ENCODE measurements at places on chromosomes 1 and 21.
A peak's percentile ranks its signal among the peaks of the same experiment; 100 is the strongest.

DNA sequence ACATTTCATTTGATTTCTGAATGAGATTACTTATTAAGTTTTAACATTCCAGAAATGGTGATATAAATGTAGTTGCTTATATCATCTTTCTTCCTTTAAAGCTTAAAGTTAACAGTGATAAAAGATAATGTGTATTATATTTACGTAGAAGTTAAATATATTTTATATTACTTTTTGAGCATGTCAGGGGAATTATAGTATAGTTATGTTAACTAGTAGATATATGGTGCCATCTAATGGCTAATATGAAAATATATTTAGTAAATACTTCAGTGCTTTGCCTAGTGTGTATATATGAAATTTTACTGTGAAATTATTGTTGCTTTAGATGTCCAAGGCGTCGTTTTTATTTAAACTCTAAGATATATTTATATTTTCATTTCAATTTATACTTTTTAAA, 51.5 kb downstream of the SYT14 start:
- peak; percentile 17 for DNase-seq

- DNase-seq = no peak
Measured at GRCh38 chr1:31805318-31805717, 10.5 kb downstream of the SPOCD1 start.

DNA sequence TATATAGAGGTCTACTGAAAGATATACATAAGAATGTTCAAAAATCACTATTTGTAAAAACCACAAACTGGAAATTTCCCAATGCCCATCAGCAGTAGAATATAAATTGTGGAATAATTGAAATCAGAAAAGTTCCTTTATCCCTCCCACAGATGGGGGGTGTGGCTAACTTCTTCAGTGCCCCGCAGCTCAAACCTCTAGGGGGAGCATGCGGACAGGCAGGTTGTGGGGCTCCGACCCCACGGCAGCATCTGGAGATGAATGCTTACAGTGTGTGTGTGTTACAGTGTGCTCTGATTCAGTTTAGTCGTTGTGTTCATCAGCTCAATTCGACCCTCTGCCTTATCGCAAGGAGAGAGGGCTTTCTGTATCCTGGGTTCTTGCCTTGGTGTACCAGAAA, 262.1 kb upstream of the LRRC7 start:
- DNase-seq = no peak

GRCh38 chr1:66207484-66207883, 326.5 kb upstream of the SGIP1 start:
- DNase-seq = no peak

- no peak for DNase-seq
Measured at GRCh38 chr1:38817267-38818174, 42.1 kb downstream of the RRAGC start.

- no peak for DNase-seq
Measured at GRCh38 chr21:22885079-22885478, 1886.9 kb downstream of the NCAM2 start.

- DNase-seq = no peak
Measured at GRCh38 chr1:246417152-246417812, 89.8 kb downstream of the SMYD3 start.

DNA sequence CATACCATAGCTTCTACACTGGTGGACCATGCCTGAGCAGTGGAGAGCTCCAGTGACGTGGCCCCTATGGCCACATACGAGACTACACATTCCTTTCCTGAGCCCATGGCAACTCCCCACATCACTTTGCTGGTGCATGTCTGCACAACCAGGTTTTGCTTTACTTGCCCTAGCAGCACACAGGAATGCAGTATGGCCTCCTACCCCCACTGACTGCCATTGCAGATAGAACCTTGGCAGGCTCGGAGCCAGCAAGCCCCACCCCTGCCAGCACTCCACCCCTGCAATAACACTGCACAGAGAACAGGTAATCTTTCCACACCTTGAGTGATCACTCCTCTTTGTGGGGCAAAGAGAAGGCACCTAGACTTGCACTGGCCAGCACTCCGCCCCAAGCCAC, 531.9 kb upstream of the CAMK1G start:
- no peak for DNase-seq

DNA sequence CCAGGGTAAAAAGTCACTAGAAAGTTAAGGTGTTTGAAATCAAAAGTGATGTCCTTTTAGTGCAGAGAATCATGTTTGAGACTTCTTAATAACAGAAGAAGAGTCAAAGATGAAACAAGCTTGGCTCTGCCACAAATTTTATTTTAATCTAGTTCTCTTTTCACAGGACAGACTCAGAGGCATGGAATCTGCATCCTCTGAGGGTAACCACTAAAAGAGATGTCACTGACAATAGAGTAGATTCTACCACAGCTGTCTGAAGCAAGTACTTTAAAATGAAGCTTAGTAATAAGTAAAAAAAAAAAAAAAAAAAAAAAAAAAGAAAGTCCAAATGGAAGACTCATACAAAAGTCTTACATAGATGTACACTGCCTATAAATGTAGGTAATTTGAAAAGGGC, 519.7 kb upstream of the PRMT6 start:
- no peak for DNase-seq

GRCh38 chr1:28370239-28371009, 884 bp downstream of the PHACTR4 start:
- DNase-seq = peak; percentile 63

DNA sequence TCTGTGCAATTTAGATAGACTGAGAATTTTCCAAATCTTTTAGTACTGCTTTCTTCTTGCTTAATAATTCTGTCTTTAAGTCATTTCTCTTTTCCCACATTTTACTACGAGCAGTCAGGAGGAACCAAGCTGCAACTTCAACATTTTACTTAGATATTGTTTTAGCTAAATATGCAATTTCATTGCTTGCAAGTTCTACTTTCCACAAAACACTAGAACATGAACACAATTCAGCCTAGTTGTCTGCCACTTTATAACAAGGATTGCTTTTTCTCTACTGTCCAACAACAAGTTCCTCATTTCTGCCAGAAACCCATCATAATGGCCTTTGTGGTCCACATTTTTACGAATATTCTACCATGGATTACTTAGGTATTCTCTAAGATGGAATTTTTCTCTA, 36.6 kb downstream of the SORT1 start:
- DNase-seq = no peak

- no peak for DNase-seq
Measured at GRCh38 chr1:147534386-147534785, 6.9 kb upstream of the BCL9 start.

- no peak for DNase-seq
Measured at GRCh38 chr1:166282391-166283137, 115.8 kb upstream of the FAM78B start.

DNA sequence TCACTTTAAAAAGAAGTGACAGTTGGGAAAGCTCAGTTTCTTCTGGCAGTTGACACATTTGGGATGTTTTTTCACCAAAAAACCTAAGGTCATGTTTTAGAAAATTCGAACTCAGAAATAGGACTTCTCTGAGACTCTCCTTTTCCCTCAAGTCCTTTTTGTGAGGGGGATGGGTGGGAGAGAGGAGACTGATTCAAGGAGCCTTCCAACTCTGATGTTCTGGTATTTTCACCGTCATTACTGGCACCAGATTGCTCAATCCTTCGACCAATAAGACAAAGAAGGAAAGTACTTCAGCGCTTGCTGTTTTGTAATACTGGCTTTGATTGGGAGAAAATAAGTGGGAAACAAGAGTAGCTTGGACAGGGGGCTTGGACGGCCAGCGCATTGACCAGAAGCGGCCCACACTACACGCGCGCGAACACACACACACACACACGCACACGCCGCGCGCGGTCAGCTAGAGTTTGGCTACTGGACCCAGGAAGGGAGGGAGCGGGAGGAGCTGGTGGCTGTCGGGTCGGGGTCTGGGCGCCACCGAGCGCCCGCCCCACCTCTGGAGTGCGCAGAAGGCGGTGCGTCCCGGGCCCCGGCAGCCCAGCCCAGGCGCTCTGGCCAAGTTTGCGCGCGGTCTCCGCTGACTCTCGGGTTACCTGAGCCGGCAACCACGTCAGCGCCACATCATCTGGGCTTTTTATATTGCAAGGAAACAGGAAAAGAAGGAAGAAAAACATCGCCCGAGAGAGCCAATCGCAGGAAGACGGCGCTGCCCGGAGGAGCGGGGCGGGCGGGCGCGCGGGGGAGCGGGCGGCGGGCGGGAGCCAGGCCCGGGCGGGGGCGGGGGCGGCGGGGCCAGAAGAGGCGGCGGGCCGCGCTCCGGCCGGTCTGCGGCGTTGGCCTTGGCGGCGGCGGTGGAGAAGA, at the start of gene KCNK1:
Gene KCNK1 (plus strand): TSS at position 855 of the 921 bp plus-strand sequence. CDS start 66 bp downstream, at position 921.
- peak; percentile 40 for DNase-seq

- no peak for DNase-seq
Measured at GRCh38 chr1:56414728-56415224, 164.6 kb downstream of the PLPP3 start.

- no peak for DNase-seq
Measured at GRCh38 chr1:86972262-86972661, 57.8 kb downstream of the HS2ST1 start.

DNA sequence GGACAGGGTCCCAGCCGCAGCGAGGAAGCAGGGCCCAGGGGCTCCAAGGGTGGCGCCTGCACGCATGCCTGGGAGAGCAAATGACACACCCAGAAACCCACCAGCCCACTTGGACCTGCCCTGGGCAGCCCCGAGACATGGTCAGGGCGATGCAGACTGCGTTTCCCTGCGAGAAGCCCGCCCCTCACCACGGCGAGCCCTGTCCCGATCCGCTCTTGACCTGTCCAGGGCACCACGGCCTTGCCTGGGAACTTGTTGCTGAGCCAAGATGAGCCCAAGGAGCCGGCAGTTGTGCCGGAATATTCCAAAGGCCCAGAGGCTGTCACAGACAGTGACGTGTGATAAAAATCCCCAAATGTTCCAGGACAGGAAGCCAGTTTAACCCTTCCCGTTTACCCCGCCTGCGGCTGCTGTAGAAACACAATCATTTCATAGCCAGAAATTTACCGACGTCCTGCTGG, 78.1 kb downstream of the SIK1 start:
- DNase-seq = no peak

DNA sequence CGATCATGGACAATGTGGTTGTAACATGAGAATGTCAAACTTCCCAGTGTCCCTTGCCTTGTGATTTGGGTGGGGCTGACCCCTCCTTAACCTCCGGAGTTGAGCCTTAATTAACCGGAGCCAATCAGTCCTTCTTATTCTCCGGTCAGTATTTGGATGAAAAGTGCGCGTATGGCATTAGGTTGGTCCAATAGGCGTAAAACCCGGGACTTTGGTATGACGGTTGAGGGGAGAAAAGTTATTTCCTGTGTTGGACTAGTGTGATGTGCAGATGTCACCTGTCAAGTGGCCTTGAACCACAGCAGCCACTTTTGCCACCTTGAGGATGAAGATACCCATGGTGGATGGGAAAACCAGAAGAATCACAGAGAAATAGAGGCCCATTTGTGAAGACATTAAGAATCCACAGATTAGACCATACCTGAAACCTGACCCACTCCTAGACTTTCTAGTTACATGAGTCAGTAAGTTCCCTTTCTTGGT, 5.1 kb downstream of the PAFAH2 start:
- no peak for DNase-seq

DNA sequence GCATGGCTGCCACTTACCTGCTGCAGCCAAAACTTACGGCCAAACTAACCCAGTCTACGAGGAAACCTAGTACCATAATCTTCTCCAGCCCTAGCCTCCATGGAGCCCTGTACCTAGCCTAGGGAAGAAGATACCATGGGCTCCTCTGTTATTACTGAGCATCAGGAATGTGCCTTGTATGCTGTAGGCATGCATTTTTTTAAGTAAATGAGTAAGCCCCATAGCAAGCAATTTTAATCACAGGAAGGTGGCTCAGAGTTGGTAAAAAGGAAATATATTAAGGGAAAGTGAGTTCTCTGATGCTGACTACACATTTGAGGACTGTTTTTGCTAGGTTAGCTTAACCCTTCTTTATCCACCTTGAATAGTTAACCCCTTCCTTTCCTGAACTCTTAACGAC, 21.2 kb downstream of the NFASC start:
- no peak for DNase-seq

DNA sequence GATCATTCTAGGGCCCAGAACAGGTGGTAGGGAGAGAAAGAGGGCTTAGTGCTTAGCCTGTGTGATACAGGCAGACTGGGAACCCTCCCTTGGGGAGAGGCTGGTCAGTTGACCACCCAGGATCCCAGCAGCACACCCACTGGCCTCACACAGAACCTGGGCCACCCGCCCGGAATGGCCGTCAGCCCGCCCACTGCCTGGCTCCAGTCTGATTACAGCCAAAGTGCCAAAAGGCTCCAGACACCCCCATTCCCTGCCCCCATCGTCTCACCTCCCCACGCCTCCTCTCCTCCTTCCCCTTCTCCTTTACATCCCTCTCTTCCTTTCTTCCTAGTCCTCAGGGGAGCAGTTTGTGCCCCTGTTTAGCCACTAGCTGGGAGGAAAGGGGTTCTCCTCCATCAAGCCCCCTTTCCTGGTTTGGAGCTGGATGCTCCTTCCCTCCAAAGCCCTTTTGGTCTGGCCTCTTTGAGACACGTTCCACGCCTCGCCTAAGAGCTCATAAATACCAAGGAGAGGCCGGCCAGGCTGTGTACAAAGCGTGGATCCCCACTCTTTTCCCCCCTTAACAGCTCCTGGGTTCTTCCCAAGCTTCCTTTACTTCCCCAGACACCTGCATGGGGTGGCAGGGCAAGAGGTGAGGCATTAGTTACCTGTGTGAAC, 4.6 kb upstream of the WNT2B start:
- no peak for DNase-seq

- no peak for DNase-seq
Measured at GRCh38 chr1:20029178-20029912, 40.6 kb upstream of the PLA2G5 start.

DNA sequence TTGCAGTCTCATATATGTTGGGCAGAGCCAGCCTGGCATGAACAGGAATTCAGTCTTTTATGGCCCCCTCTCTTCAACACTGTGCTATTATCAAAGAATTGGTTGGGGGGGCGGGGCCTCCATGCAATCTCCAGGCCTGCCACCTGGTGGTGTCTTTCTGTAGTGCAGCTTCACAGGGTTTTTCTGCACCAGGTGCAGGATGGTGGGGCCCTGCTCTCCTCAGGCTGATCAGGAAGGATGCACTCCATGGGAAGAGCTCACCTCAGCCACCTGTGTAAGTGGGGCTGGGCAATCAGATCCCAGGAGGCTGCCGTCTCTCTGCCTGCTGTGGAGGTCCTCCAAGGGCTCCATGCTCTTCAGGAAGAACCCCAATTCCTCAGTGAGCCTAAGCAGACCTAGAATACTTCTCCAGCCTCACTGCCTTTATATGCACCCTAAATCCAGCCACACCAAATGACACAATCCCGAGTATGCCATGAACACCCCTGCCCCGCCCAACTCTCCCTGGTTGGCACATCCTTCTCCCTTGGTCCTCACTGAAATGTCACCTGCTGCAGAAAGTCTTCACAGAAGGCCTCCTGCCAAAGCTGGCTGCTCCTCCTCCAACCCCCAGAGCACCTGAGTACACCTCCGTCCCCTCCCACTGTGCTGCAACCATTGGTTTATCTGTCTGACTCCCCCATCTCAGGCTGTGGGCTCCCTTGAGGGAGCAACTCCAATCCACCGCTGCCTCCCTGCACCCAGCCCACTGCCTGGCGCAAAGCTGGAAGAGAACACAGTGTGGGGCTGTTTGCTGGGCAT, 16.5 kb downstream of the STK40 start:
- peak; percentile 88 for DNase-seq

- DNase-seq = no peak
Measured at GRCh38 chr1:94325377-94326302, 88.3 kb upstream of the ARHGAP29 start.

GRCh38 chr1:201019321-201019977, 4.1 kb downstream of the KIF21B start:
- peak; percentile 91 for DNase-seq
